ENCODE measurements at places on chromosomes 7 and 10.
A peak's percentile ranks its signal among the peaks of the same experiment; 100 is the strongest.

- no peak for DNase-seq
Measured at GRCh38 chr10:29007748-29008610, 280.9 kb upstream of the LYZL1 start.

DNA sequence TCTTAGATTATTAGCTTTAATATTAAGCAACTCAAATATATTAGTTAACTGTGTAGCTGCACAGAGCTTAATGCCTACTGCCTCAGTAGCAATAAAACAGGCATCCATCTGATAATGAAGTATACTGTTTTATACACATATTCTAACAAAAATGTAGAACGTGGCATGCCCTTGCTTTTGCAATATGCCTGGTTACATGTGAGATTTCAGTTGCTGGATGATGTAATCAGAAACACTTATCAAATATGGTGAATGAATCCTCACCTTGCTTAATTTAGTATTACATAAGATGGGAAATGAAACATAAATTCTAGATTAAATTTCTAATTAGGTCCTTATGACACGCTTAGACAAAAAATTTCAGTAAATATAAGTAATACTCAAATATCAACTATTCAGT, 8.0 kb downstream of the DNAJC1 start:
- peak; percentile 64 for DNase-seq

- DNase-seq: no peak
Measured at GRCh38 chr7:32071466-32072091, 1.4 kb upstream of the PDE1C start.

DNA sequence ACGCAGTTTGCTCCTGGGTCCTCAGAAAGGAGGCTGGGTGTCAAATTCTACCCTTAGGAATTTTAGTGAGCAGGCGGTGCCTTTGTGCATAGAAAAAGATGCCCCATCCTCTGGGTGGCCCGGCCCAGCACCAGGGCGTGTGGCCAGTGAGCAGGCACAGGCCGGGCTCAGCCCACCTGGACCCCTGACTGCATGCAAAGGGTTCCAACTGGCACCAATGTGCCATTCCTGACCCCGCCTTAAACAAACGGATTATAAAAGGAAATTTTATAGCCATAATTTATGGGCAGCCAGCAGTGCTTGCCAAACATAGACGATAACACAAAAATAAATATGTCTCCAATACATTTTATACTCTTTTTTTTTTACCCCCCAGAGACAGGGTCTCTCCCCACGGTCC, 40.1 kb upstream of the GNA12 start:
- DNase-seq: no peak

GRCh38 chr7:36316319-36316718, 73.3 kb upstream of the ANLN start:
- no peak for DNase-seq

DNA sequence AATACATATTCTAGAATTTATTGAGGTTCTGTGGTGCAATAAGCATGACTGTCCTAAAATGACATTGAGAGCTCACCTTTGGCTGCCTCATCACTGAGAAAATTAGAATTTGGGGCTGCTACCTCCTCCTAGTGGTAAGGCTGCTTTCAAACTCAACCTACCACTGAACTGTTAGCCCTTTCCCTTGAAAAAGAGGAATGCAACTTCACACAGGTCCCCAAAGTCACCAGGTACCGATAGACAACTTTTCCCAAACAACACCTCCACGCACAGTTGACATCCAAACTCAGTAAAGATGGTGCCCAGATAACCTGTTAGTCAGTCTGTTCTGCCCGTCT, 75.9 kb upstream of the SCIN start:
- no peak for DNase-seq

- DNase-seq: no peak
Measured at GRCh38 chr7:47967708-47968107, 11.7 kb downstream of the HUS1 start.
